ENCODE measurements at places on chromosomes 2 and 18. TPM values are rescaled to one million over a fixed set of nuclear protein-coding genes. Genes with fewer than 3 reads are reported as not detected.

HOXD11 gene
- not detected for total RNA-seq

LINC00305 gene
- not detected for total RNA-seq

UPP2 gene
- total RNA-seq, result not detected

HJURP gene
- 46.4 TPM for total RNA-seq

DSG1 gene
- total RNA-seq, result 0.09 TPM

MPP4 gene
- total RNA-seq, result not detected

AGXT gene
- total RNA-seq, result 0.18 TPM

CRACDL gene
- not detected for total RNA-seq

SNED1 gene
- 0.02 TPM for total RNA-seq

TYMS gene
- total RNA-seq, result 292 TPM

NAT8 gene
- not detected for total RNA-seq

ACMSD gene
- total RNA-seq, result not detected

SERPINB5 gene
- total RNA-seq, result 1.4 TPM

IL36B gene
- total RNA-seq, result not detected

COBLL1 gene
- total RNA-seq, result 1.3 TPM

CYRIA gene
- 2.8 TPM for total RNA-seq

GPR35 gene
- 0.20 TPM for total RNA-seq

POTEC gene
- not detected for total RNA-seq

RESP18 gene
- not detected for total RNA-seq

GPR75 gene
- 2.3 TPM for total RNA-seq

MEIS1 gene
- 9.0 TPM for total RNA-seq

KLHL14 gene
- total RNA-seq, result not detected

COL3A1 gene
- 0.71 TPM for total RNA-seq

UGT1A3 gene
- total RNA-seq, result not detected

RIF1 gene
- total RNA-seq, result 94.5 TPM

NGEF gene
- 0.11 TPM for total RNA-seq

ANKZF1 gene
- total RNA-seq, result 36.3 TPM

DLX2 gene
- total RNA-seq, result 3.6 TPM

REG1B gene
- 2.3 TPM for total RNA-seq

IHH gene
- 0.07 TPM for total RNA-seq

M1AP gene
- 0.11 TPM for total RNA-seq

FASTKD2 gene
- total RNA-seq, result 27.4 TPM

IL1R2 gene
- total RNA-seq, result 0.13 TPM

DYNAP gene
- not detected for total RNA-seq

CCDC85A gene
- total RNA-seq, result 0.09 TPM

ACADL gene
- not detected for total RNA-seq

ABCB11 gene
- total RNA-seq, result 0.25 TPM

SP140L gene
- total RNA-seq, result 11.3 TPM

BOLL gene
- 0.11 TPM for total RNA-seq

POTEE gene
- 23.4 TPM for total RNA-seq

IAH1 gene
- 0.13 TPM for total RNA-seq

MEP1B gene
- total RNA-seq, result not detected

DCC gene
- not detected for total RNA-seq

RAB27B gene
- 2.0 TPM for total RNA-seq

HNMT gene
- 3.1 TPM for total RNA-seq

ZSWIM2 gene
- total RNA-seq, result not detected

HIBCH gene
- 28.3 TPM for total RNA-seq

PSMA8 gene
- total RNA-seq, result not detected

TLX2 gene
- not detected for total RNA-seq

C18orf54 gene
- 8.7 TPM for total RNA-seq
